ENCODE measurements at places on chromosomes 13 and 19. TPM values are rescaled to one million over a fixed set of nuclear protein-coding genes. Genes with fewer than 3 reads are reported as not detected.

DNA sequence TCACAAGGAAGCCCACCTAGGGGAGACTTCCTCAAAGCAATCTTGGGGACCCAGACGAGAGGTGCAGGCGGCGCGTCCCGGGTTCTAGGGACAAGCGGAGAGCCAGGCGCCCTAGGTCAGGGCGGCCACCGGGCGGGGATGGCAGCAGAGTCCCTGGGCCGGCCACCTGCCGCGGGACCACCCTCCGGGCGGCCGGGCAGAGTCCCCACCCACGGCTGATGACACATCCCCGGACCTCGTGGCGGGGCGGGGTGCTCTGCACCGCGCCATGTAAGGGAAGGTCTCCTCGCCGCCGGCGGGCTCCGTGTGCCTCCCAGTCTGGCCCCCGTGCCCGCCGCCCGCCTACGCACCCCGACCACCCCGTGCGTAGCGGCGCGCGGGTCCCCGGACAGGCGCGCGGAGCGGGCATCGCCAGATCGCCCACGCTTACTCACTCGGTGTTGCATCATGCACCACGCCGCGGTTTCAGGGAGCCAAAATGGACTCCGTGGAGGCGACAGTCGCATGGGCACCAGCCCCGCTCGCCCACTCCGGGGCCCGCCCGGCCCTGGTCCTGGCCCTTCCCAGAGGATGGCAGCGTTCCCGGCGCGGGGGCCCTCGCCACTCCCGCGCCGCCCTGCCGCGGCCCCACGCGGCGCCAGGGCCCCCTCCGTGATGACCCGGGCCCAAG is 643 bp downstream of the SLC7A1 start:
- no peak for DNase-seq

KLC3 gene
- 32.2 TPM for total RNA-seq

PLIN4 gene
- 6.7 TPM for total RNA-seq

PRODH2 gene
- total RNA-seq = not detected

GRCh38 chr13:90445179-90445578 is 902.3 kb upstream of the MIR17HG start:
- DNase-seq = no peak

KCNJ14 gene
- total RNA-seq = 0.57 TPM

GRCh38 chr19:9913237-9914000 is 22.9 kb downstream of the OLFM2 start:
- no peak for DNase-seq

- DNase-seq = no peak
These were observed 17.4 kb upstream of the LILRA2 start for GRCh38 chr19:54556194-54556593.

ICAM4 gene
- total RNA-seq = 0.29 TPM

DNA sequence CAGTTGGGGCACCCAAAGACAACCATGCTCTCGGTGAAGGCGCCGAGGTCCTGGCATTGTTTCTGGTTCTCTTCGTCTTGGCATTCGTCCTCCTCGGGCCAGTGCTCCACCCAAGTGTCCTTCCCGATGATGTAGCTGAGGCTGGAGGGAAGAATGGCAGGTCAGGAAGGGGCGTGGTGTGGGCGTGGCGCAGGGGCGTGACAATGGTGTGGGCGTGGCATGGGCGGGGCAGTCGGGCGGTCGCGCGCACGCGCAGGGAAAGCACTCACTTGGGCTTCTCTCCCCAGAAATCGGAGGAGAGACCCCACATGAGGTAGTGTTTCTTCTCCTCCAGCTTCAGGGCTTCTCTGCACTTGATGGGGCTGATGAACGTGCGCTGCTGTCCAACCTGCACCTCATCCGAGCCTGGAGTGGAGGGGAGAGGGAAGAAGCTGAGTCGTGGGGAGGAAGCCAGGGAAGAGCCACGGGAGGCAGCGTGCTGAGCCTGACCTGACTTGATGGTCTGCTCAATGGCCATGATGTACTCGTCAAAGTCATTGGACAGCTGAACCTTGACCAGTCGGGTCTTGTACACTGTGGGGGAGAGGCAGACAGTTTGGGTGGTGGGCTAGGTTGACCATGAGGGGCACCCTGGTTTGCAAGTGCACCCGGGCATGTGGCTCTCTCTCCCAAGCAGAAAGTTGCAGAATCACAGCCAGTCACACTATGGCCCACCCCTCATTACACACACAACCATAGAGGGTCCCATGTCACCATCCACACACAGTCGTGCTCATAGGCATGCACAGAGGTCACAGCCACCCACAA is 8.1 kb upstream of the TNFSF14 start:
- DNase-seq = no peak

- no peak for DNase-seq
These were observed 67.8 kb upstream of the CSNK1A1L start for GRCh38 chr13:37173214-37173613.

- DNase-seq = no peak
These were observed 413.7 kb downstream of the DCT start for GRCh38 chr13:94065741-94066140.

DNA sequence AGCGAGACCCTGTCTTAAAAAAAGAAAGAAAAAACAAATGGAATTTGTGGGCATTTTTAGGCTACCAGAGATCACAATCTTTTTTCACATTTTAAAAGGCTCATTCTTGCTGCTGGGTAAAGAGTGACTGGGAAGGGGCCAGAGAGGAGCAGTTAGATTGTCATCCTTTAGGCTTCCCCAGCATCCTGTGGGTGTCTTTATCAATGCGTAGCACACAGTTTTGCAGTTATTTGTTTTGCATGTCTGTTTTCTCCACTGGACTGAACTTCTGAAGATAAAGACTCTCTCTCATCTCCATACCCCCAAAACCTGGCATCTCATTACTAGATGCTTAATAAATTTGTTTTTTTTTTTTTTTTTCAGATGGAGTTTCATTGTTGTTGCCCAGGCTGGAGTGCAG is 2.1 kb upstream of the UTP14C start:
- no peak for DNase-seq

DNA sequence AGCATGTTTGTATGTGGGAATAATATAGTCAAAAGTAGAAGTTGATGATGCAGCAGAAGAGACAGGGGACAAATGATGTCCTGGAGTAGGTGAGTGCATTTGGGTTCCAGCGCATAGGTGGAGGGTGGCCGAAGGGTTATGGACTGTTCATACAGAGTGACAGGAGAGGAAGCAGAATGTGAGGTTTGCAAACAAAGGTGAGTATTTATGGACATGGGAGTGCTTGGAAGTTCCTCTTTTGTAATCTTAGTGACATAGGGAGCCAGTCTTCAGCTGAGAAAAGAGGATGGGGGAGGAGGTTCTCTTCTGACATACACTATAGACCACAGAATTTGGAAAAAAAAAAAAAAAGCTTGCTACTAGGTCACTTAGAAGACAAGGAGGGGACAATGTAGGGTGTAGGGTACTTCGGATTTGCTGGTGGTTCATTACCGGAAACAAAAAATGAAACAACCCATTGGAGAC is 331.6 kb downstream of the DLEU7 start:
- no peak for DNase-seq

GRCh38 chr13:82597747-82598146 is 1284.5 kb downstream of the SLITRK1 start:
- no peak for DNase-seq

SIGLEC6 gene
- total RNA-seq = not detected

GRCh38 chr13:39699274-39699673 is 43.8 kb downstream of the COG6 start:
- no peak for DNase-seq

DNA sequence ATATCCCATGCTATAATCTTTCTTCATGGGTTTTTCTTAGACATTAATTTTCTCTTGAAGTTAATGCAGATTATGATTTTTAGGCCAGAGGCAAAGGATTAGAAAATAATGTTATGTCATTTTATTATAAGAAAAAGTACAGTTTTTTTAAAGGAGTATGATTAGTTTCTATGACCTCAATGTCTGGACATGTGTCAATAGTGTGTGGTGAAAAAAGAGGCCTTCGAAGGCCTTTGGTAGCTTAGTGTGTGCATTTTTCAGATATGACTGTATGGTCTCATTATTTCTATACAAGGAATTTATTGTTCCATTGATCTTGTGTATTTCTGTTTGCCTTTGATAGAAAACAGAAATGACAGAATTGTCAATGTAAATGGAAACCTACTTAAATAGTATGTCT is 195.6 kb downstream of the GPC5 start:
- DNase-seq = no peak

DNA sequence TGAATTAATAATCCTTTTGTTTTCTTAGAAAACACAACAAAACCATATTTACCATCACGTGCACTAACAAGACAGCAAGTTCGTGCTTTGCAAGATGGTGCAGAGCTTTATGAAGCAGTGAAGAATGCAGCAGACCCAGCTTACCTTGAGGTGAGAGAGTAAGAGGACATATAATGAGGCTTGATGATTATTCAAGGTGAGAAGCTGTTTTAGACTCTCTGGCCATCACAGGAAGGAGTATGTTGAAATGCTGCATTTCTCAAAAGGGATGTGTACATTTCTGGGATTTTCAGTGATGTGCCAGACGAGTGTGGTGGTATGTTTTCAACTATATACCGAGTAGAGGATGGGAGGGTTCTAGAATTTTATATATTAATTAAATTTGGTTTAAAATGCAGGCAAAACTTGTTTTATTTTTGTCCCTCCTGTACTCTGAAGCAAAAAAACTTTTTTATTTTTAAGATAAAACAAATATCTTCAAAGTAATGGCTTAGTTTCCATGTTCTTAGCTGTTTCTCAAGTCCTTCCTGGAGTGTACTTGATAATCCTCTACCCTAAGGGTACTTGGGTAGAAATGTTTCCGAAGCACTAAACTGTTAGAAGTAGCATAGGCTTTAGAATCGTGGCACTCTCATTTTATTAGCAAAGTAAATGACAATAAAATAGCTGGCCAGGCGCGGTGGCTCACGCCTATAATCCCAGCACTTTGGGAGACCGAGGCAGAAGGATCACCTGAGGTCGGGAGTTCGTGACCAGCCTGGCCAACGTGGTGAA is 51.1 kb downstream of the N4BP2L1 start:
- DNase-seq = no peak

PSG7 gene
- total RNA-seq = not detected

GRCh38 chr13:26495750-26496149 is 61.7 kb upstream of the WASF3 start:
- no peak for DNase-seq

- DNase-seq = no peak
These were observed 53.2 kb upstream of the LSM14A start for GRCh38 chr19:34118879-34119748.

GRCh38 chr13:59962343-59962742 is 201.4 kb downstream of the DIAPH3 start:
- DNase-seq = no peak

PRSS57 gene
- not detected for total RNA-seq

UPK1A gene
- 18.7 TPM for total RNA-seq

DNA sequence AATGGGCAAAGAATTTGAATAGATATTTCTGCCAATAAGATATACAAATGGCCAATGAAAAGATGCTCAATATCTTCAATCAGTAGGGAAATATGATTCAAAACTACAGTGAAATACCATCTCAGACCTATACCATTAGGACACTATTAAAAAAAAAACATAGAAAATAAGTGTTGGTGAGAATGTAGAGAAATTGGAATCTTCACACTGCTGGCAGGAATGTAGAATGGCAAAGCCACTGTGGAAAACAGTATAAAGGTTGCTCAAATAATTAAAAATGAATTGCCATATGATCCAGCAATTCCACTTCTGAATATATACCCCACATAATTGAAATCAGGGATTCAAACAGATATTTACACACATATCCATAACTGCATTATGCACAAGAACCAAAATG is 88.1 kb upstream of the STARD13 start:
- DNase-seq = no peak

GRCh38 chr19:7743425-7743841 is 3.9 kb downstream of the CD209 start:
- no peak for DNase-seq

NKG7 gene
- total RNA-seq = 2.5 TPM

DNA sequence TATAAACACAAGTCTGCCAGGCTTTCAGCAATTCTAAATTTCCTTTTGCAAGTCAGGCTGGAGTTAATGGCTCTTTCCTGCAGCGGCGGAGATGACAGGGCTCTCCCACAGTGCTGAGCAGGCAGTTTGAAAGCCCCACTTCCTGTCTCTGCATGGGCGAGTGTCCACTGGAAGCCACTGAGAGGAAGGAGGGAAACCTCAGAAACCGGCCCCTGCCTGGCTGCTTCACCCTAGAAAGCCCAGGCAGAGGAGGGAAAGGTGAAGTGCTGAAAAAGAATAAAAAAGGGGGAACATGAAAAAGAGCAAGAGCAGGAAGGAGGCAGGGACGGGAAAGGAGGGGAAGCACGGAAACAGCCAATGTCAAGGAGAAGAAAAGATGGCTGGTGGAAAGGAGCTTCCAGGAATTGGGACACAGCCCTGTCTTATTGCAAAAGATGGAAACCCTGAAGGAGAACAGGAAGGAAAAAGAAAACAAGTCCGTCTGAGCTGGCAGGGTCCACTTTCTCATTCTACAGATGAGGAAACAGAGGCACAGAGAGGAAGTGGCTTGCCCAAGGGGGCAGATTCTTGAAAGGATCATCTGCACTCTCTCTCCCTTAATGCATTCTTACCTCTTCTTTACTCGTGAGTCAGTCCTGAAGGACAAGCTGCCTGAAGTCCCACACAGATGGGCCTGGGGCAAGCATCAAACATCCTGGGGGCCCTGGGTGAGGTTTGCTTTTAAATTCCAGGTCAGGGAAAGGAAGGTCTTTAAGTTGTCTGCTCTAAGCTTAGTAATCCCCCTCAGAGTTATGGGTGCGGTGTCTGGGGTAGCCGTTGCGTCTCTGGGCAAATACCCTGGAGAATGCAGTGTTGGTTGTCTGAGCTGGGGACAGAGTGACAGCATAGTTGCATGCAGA is 38.8 kb upstream of the ALOX5AP start:
- DNase-seq = no peak

DNA sequence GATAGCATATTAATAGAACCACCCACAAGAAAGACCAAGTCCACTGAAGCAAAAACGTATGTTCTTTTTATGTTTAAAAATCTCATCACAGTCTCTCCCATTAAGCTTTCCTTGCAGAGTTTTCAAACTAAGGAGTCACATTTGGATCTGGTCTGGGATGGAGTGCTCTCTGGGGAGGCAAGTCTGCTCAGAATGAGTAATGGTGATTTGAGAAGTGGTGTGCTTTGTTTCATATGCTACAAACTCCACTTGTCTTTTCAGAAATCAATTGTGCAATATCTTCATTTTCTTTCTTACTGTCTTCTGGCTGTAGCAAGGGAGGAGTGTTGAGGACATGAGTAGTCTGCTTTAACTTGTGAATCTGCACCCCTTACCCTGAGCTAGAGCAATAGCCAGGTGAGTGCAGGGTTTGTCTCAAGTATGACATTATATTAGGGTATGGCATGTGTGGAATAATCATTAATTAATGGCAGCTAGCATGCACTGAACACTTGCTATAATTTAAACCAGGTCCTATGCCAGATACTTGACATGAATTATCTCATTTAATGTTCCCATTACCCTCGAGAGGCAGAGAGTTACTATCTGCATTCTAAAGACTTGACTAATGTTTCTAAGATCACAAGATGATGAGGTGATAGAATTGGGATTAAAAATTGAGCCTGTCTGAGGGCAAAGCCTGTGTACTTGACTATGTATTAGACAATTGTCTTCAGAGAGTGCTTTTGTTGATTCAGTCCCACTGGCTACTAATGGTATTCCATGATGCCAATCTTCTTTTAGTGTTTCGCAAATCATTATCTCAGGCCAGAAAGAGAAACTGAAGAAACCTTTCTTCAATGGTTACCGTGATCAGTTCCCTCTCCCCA is 171.8 kb downstream of the GPC6 start:
- no peak for DNase-seq

ZNF682 gene
- total RNA-seq = 2.8 TPM

Measured in esophagus squamous epithelium (tissue), 5 donors.